ENCODE measurements at places on chromosomes 1 and 21.

GRCh38 chr1:106584676-106585075, 471.8 kb upstream of the PRMT6 start:
- DNase-seq = no peak

DNA sequence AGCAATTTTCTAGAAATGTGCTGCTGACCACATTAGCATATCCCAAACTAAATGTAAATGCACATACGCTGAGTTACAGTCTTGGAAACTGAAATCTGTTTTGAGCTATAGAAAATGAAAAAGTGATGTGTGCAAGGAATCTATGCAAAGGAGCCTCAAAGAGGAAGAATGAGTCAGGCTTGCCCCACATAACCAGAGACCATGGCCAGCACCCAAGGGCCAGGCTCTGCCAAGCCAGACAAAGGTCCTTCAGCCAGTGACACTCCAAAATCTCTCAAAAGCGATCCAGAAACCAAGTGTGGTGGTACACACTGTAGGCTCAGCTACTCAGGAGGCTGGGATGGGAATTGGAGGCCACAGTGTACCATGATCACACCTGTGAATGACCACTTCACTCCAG, 195.2 kb downstream of the TOMM20 start:
- no peak for DNase-seq

GRCh38 chr1:9151328-9151860, 22.5 kb upstream of the GPR157 start:
- DNase-seq = no peak

GRCh38 chr1:109879881-109880525, 30.6 kb upstream of the CSF1 start:
- no peak for DNase-seq

DNA sequence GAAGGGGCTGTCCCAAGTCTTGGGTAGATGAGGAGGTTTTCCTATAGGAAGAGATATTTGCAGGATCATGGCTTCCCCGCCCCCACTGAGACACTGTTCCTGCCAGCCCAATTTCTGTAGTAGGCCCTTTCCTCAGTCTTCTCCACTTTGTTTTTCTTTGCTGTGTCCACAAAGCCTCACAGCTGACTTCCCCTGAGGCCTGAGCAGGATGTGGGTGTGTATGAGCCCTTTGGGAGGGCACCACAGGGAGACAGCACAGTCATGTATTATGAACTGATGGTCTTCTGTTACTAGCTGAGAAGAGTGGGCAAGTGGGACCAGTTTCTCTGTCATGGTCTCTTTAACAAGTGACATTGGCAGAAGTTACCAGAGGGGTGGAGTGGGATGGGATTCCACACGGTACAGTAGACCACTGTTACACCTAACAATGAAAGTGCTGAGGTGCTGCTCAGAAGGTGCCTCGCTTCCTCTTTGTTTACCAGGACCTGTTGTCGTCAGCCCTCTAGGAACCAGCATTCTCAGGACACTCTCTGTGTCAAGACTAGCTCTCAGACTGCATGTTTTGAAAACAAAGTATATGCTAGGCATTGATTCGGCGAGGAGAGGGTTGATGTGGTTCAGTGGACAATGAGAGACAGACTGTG, 253.8 kb upstream of the HOOK1 start:
- no peak for DNase-seq

GRCh38 chr1:162033428-162033827, 9.8 kb upstream of the OLFML2B start:
- no peak for DNase-seq

- DNase-seq = no peak
These were observed 40.4 kb upstream of the APOBEC4 start for GRCh38 chr1:183693521-183693920.

GRCh38 chr1:201944639-201945038, 1.7 kb downstream of the LMOD1 start:
- no peak for DNase-seq

- no peak for DNase-seq
These were observed 34.1 kb downstream of the QSOX1 start for GRCh38 chr1:180188684-180189175.

- no peak for DNase-seq
These were observed 352.4 kb downstream of the USP25 start for GRCh38 chr21:16082038-16082816.

DNA sequence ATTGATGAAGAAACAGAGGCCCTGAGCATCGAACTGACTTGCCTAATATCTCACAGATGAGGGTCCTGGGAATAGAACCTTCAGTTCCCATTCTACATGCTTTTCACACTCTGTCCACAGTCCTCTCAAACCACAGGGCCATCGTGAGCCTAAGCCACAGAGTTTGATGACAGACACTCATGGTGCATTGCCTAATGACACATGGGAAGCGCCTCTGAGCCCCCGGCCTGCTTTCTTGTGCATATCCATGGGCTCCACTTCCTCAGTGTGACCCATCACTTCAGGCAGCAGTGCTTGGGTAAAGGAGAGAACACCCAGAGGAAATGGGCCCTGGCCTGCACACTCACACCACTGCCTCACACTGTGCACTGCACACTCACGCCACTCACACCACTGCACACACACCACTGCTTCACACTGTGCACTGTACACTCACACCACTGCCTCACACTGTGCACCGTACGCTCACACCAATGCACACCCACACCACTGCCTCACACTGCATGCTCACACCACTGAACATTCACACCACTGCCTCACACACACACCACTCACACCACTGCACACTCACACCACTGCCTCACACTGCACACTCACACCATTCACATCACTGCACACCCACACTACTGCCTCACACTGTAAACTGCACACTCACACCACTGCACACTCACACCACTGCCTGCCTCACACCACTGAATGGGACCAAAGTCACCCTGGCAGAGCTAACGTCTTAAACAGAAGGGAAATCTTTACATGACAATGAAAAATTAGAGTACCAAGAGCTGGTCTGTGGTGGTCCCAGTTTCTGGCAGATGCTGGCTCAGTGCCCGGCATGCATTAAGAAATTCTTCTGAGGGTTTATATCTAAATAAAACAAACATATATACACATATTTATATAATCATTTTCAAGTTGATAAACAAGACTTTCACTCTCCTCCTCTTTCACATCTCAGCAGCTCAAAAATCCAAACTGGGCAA, 53.0 kb downstream of the KANK4 start:
- no peak for DNase-seq

DNA sequence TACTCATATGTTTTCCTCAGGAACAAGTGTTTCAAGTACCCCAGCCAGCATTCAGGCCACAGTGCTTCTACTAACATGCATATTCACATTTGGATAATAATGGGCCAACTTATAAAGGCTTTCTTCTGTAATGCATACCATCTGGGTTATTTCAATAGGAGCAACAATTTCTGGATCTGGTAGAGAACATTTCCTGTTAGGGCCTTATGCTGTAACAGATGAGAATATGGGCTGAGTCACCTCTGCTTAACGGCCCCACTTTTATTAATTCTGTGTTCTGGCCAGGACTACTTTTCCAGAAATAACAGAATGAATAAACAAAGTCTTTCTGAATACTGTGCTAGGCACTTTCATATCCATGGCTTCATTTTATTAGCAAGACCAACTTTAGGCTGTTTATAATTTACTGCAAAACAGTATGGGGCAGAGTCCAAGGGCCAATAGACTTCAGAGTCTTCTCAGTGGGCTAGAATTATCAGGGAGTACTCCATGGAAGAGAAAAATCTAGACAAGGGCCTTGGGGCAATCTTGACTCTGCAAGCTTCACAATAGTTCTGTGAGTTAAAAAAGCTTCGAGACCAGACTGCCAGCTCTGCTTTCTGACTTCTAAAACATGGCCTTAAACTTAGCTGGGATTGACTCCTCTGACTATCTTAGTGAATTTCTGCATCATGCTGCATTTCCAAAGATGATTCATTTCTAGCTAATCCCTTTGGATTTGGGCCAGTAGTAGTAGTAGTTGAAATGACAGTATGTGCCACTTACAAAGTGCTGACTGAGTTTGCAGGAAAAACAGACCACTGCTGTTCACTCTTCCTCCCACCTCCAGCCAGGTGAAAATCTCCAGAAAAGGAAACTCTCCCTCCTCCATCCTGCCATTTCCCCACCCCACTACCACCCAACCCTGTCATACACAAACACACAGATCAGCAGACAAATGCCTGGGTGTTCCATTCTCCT, 8.2 kb upstream of the SSX2IP start:
- DNase-seq = no peak

Measured in T-helper 22 cell (primary cell).